Fibroblast of mammary gland (primary cell): ENCODE measurements at places on chromosomes 11 and 22.

DNA sequence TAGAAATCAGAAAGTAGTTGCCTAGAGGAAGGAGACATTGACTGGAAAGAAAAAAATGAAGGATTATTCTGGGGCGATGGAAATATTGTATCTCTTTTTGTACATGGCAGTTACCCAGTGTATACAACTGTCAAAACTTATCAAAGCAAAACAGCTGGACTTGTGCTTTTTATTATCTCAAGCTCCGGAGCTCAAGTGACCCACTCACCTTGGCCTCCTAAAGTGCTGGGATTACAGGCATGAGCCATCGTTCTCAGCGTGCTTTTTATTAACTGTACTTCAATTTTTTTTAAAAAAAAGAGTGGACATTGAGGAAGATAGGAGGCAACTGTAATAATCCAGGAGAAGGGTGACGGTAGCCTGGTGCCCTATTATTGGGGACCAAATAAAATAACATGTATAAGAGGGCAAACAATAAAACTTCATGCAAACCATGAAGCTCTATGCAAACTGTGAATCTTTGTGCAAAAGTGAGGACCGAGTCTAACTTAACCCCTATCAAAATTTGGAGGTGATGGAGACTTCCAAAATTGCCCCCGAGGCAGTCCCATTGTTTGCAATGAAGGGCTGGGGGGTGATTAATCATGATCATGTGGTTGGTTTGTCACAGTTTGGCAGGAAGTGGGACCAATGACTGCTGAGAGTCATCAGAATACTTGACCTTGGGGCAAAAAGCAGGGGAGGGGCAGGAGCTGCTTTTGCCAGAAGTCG is 23.5 kb downstream of the FZD4 start:
- peak; percentile 79 for DNase-seq

DNA sequence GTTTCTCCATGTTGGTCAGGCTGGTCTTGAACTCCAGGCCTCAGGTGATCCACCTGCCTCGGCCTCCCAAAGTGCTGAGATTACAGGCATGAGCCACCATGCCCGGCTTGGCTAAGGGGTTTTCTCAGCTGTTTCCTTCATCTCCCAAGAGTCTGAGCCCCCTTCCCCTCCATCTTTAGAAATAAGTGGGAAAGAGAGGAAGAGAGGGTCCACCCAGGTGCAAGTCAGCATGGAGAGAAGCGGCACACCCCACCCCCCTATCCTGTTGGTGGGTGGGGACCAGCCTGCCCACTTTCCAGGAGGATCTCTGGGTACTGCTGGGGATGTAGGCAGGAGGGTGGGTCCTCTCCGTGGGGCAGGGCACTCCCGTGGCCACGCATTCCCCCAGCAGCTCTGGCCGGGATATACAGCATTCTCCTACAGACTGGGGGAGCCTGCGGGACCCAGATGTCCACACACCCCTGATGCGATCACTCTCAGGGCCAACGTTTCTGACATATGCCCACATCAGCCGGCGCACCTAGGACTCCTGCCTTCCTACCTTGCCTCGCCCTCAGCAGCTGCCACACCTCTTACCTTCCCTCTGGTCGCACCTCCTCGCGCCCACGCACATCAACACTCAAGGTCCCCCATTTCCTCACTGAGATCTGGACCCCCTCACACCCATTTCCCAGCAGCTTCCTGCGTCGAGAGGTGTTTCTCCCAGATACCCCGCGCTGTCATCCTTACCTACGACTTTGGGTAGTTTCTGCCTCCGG is 8.9 kb downstream of the SCARF2 start:
- DNase-seq: no peak

DNA sequence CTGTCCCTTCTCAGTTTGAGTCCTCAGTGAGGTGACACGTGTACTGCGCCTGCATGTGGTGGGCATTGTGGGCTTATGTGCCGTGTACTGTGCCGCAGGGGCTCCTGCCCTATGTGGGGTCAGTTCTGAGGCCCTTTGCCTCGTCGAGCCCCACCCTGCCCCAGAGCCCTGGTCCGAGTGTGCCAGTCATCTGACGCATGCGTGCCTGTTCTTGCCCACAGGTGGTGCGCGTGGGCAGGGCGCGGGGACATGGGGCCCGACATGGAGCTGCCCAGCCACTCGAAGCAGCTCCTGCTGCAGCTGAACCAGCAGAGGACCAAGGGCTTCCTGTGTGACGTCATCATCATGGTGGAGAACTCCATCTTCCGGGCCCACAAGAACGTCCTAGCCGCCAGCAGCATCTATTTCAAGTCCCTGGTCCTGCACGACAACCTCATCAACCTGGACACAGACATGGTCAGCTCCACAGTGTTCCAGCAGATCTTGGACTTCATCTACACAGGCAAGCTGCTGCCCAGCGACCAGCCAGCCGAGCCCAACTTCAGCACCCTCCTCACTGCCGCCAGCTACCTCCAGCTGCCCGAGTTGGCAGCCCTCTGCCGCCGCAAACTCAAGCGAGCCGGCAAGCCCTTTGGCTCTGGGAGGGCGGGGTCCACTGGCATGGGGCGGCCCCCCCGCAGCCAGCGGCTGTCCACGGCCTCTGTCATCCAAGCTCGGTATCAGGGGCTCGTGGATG is 22.3 kb upstream of the TMEM191C start:
- DNase-seq: no peak

GRCh38 chr22:47175151-47176025 is 412.9 kb downstream of the TBC1D22A start:
- DNase-seq: peak; percentile 49

GRCh38 chr11:28535677-28536076 is 427.5 kb downstream of the METTL15 start:
- DNase-seq: no peak
